ENCODE measurements at places on chromosomes 13 and 19.

- no peak for DNase-seq
Observed at GRCh38 chr19:56377105-56377924, 16.0 kb downstream of the ZNF582 start.

GRCh38 chr13:112102243-112102642 is 35.3 kb downstream of the SOX1 start:
- DNase-seq: no peak

GRCh38 chr19:35116072-35116801 is 614 bp downstream of the FXYD3 start:
- DNase-seq: no peak

GRCh38 chr19:6236310-6237291 is 43.2 kb downstream of the MLLT1 start:
- DNase-seq: no peak

DNA sequence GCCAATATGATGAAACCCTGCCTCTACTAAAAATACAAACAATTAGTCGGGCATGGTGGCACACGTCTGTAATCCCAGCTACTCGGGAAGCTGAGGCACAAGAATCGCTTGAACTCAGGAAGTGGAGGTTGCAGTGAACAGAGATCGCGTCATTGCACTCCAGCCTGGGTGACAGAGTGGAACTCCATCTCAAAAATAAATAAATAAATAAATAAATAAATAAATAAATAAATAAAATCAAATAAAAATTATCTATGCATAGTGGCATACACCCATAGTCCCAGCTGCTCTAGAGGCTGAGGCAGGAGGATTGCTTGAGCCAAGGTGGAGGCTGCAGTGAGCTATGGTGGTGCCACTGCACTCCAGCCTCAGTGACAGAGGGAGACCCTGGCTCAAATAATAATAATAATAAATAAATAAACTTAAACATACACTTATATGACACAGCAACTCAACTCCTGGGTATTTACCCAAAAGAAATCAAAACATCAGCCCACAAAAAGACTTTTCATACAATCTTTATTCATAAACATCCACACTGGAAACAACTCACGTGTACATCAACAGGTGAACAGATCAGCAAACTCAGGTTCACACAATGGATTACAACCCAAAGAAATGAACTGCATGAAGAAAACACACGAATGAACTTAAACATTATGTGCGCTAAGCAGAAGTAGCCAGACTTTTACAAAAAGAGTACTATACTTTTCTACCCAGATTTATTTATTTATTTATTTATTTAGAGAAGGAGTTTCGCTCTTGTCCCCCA is 6.9 kb downstream of the LGALS7 start:
- DNase-seq: no peak

DNA sequence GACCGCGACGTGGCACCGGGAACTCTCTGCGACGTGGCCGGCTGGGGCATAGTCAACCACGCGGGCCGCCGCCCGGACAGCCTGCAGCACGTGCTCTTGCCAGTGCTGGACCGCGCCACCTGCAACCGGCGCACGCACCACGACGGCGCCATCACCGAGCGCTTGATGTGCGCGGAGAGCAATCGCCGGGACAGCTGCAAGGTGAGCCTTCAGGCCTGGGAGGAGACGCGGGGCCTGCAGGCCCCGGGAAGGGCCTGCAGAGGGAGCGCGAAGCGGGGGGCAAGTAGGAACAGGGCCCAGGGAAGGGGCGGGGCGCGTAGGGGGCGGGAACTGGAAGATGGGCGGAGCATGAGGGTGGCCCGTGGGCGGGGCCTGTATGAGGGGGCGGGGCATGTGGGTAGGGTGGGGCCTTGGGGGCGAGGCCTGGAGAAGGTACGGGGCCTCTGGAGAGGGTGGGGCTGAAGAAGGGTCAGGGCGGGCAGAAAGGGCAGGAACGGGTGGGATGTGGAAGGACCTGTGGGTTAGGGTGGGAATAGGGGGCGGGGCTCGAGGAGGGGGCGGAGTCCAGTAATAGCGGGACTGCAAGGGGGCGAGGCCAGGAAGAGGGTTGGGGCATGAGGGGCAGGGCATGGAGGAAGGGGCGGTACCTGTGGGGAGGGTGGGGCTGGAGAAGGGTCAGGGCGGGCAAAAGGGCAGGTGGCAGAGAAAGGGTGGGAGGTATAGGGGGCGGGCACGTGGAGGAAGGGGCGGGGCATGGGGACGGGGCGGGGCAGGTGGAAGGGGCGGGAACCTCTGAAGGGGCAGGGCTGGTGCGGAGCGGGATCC is 2.5 kb downstream of the CFD start:
- DNase-seq: peak; percentile 68

- no peak for DNase-seq
Observed at GRCh38 chr19:531753-532560, at the start of gene CDC34. Gene CDC34, plus strand, starts transcription at chr19:531760. Its CDS starts 172 bp downstream, at chr19:531932.

DNA sequence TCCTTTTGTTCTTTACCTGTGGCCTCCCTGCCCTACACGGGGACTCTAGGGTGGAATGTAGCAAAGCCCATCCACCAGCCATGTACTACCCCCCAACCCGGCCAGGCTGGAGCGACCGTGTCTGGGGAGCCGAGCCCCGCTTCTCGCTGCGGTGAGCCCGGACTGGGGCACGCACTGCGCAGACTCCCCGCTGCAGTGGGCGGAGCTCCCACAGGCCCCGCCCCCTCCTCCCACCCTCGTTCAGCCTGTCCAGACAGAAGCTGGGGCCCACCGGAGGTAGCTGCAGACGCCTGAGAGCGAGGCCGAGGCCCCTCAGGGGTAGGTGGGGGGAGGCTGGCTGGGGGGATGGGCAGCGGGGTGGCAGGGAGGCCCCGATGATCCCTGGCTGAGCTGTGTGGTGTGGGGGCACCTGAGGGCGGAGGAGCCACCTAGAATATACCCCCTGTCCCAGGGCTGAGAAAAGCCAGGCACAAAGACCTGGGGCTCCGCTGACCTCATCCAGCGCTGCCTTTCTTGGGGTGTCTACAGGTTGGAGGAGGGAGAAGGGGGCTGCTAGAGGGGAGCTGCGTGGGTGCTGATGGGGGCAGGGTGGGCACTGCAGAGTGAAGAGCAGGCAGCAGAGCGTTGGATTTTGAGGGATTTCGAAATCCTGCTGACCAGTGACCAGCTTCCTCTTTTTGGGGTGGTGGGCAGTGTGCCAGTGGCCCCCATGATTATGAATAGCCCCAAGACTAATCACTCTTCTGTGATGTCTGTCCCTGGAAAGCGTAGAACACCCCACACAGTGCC is 17.3 kb downstream of the PLD3 start:
- DNase-seq: peak; percentile 95

DNA sequence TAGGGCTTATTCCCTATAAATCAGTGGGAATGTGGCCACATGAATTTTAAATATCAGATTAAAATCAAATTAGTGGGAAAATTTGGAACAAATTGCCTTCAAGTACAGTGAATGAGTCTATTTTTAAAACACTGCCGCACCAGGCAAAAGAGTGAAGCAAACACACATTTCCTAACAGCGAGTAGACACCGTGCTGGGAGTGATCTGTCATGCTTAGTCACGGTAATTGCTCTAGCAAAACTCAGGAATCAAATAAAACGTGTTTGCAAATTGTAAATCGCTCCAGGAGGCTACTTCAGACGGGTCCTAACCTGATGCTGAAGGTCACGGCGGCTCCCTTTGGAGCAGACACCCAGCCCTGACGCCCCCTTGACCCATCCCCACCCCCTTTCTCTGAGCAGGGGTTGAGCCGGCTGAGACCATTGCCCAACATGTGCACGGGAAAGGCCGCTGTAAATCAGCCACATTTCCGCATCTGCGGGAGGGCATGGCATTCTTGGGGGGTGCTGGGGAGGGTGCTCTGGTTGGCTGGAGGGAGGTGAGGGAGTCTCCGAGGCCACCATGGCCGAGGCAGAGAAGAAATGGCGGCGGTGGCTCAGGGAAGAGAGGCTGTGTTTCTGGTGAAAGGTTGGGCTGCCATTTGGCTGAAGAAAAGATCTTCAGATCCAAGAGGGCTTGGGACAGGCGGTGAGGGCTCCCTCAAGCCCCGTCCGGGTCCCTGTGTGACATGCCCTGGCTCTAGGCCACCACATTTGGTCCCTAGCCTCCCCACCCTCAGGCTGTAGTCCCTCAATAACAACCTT is 8.9 kb downstream of the CEBPA start:
- peak; percentile 45 for DNase-seq

GRCh38 chr13:33206425-33206824 is 79.1 kb downstream of the STARD13 start:
- DNase-seq: no peak

- peak; percentile 73 for DNase-seq
Observed at GRCh38 chr19:45424191-45425058, 708 bp upstream of the ERCC1 start.

DNA sequence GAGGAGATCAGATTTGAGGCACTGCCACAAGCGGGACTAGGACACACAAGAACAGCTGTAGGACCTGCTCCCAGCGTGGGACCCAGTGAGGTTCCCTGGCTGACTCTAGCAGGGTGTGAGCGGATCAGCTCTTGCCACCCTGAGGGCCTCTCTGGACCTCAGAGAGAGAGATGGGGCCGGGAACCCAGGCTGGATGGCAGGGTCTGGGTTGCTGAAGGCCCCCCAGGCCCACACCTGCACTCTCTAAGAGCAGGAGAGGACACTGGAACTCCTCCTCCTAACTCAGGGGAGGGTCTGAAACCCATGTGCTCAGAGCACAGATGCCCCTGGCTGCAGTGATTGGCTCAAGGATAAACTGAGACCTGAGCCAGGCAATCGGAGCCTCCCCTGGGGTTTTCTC is 13.5 kb upstream of the IL4I1 start:
- no peak for DNase-seq

- no peak for DNase-seq
Observed at GRCh38 chr13:98216711-98217285, 39.7 kb upstream of the RNF113B start.

- peak; percentile 34 for DNase-seq
Observed at GRCh38 chr13:40982772-40983171, 36.3 kb downstream of the ELF1 start.

- DNase-seq: no peak
Observed at GRCh38 chr13:95292622-95293021, 8.6 kb downstream of the ABCC4 start.

DNA sequence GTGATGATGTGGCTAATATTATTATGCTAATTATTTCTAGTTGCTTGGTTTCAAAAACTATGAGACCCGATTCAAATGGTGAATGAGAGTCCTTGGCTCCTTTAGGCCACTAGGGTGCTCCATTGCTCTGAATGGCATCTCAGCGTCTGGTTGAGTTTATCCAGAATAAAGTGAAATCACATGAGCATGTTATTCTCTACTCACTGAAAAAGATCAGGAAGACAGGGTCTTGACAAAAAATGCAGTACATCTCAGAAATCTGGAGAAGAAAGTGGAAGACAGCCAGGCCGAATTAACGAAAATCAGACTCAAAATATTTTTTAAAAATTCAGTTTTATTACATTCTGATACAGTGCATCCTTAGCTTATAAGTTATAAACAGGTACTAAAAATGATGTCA is 516.2 kb downstream of the MYO16 start:
- peak; percentile 51 for DNase-seq

- no peak for DNase-seq
Observed at GRCh38 chr13:104895521-104895920, 1639.9 kb downstream of the EFNB2 start.

DNA sequence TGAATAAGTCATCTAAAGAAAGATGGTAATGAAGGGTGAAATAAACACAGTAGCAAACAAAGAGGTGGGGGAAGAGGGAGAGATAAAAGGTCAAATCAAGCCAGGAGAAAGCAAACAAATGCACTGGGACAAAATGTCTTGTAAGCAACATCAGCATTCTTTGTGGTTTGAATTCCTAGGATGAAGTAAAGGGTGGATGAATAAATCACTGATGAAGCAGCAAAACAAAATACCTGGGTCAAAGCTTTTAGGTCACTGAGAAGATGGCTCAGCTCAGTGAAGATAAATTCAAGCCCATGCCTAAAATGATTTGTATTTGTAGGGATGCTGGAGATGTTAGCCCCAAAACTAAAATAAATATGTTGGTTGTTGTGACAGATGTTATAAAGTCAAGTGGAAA is 86.5 kb upstream of the FBXL3 start:
- no peak for DNase-seq

DNA sequence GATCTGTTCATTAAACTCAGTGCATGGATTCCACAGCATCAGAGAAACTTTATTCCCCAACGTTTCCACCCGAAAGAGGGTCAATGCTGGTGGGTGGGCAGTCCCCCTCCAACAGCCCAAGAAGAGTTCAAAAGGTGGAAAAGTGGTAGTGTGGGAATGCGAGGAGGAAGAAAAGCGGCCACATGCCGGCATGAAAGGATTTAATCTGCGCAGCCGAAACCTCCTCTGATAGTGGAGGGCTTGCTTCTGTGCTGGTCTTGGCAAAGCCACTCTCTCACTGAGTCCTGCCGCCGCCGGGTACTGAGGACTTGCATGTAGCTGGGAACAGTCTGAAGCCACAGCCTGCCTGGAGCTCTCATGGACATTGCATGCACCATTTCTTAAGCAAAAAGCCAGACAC is 136.2 kb upstream of the ZNF536 start:
- DNase-seq: no peak

GRCh38 chr13:100339411-100339940 is 249.1 kb downstream of the GGACT start:
- DNase-seq: no peak

- no peak for DNase-seq
Observed at GRCh38 chr19:13255041-13255718, 105.0 kb downstream of the IER2 start.

DNA sequence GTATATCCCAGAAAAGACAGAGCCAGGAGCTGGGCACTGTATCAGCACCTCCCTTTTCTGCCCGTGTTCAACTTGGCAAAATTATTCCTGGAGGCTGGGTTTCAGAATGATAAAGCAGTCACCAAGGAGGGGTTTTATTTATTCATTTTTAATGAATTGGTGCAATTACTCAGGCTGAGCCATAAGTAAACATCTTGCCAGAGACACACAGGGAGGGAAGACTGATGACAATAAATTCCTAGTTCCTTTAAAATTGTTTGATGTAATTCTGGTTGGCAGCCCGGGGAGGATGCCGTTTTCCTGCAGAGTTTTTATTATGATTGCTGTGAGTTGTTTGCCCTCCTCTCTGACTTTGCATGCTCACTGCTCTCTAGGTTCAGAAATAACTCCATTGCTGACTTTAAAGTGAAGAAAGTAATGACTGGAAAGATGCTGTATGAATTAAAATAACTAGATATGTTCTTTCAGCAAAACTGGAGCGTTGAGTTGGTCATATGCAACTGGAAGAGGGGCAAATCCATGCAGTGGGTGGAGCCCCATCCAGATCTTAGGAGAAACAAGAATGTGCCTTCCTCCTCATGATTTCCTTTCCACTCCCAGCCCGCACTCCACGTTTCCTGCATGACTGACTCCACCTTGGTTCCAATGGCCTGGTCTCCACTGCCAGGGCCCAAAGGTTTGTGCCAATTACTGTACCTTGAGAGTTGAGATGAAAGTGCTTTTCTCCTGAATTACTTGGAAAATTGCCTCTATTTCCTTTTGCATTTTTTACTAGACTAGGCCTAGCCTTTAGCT is 182.1 kb downstream of the RFC3 start:
- no peak for DNase-seq

GRCh38 chr13:113506025-113506685 is 15.6 kb upstream of the DCUN1D2 start:
- no peak for DNase-seq

All from femur (tissue), 1 donor.